ENCODE measurements at places on chromosomes 12 and 14.

- DNase-seq = no peak
Observed at GRCh38 chr14:71553779-71554178, 378.4 kb upstream of the RGS6 start.

GRCh38 chr14:64971943-64972791 is at the start of gene RAB15:
RAB15 (minus strand) TSS chr14:64972336; CDS start chr14:64972076, 260 bp downstream.
- no peak for DNase-seq

DNA sequence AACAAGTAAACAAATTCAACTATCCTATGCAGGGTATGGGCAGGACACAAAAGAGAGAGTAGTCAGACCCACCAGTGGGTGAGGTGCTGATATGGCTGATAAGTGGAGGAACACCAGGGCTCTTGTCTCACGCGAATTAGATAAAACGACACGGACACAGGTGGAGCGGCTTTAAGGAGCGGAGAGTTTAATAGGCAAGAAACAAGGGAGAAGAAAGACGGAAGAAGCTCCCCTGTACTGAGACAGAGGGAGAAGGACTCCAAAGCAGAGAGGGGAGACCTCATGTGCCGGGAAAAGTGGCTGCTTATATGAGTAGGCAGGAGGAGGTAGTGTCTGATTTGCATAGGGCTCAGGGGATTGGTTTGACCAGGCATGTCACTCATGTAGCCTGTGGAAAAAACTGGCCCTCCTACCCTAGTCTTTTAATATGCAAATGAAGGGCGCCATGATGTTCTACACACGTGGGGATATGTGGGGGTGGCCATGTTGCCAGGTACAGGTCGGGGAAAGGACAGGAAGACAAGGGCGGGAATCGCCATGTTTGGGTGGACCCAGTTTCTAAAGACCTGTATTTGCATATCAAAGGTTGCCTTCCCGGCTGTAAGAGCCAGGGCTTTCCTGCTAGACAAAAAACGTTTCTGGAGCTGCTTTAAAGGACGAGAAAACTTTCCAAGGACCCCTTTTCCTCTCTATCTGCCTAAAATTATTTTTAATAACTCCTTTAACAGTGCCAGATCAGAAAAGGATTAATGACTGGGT is 28.8 kb downstream of the RPGRIP1 start:
- peak; percentile 56 for DNase-seq

DNA sequence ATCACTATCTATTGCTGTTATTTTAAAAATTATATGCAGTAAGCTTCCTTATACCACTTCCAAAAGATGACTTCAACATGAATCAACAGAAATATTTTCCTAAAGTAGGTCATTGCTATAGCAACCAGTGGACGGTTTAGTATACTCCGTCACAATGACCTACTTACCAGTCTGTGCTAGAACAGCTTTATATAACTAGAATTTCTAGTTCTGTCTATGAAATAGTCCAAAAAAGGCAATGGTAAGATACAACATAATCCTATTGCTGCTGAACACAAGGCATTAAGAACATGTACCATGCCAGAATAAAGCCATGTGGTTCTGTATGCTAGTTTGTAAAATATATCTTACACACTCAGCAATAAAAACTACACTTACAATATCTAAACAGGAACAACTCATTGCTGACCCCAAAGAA is 40.7 kb upstream of the MTERF2 start:
- no peak for DNase-seq

- DNase-seq = no peak
Observed at GRCh38 chr12:27236498-27236897, 7.6 kb upstream of the STK38L start.

DNA sequence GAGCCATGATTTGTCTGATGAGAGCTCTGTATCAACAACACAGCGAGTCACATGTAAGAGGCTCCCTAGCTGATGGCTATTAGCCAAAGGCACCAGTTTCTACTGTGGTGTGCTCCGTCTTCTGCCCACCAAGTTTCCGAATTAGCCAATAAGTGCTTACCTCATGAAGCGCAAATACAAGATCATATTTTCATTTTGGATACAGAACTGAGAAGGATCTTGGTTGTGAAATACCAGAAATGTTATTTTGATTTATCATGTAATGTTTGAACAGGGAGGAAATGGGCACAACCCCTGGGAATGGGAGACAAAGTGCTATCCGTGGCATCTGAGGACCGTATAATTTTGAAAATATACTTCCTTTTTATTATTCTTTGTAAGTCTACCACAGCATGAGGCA is 234.3 kb downstream of the DACT1 start:
- DNase-seq = no peak

- no peak for DNase-seq
Observed at GRCh38 chr14:51139121-51139681, 44.3 kb upstream of the TRIM9 start.

DNA sequence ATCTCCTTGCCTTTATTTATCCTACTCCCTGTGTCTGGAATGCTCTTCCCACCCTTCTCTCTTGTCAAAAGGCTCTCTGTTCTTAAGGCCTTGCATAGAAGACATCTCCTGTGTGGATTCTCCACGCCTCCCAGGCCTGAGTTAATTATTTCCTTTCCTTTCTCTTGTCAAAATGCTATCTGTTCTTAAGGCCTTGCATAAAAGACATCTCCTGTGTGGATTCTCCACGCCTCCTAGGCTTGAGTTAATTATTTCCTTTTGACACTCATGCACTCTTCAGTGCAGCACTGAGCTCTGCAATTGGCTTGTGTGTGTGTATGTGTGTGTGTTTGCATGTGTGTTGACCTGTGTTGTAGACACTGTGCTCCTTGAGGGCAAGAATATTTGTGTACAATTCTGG is 52.1 kb upstream of the DCD start:
- no peak for DNase-seq

DNA sequence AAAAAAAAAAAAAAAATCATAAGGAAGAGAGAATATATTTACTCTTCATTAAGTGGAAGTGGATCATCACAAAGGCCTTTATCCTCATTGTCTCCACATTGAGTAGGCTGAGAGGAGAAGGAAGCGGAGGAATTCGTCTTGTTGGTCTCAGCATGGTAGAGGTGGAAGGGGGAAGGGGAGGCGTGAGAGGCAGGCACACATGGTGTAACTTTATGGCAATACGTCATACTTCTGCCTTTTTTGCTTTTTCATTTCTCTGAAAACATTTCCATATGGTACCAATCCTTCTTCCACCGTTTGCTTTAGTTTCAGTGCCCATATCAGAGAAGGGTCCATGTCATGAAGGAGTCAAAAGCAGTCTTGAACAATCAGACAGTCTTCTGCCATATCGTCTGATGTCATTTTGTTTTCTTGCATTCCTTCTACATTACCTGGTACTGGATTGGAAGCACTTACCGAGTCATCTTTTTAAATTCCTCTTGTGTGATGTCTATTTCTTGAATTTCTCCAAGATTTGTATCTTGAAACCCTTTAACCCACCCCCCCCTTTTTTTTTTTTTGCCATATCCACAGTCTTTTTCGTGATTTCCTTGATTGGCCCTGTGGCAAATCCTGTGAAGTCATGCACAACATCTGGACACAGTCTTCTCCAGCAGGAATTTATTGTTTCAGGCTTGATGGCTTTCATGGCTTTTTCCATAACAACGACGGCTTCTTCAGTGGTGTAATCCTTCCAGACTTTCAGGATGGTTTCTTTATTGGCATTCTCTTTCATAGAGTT is 8.9 kb downstream of the FUT8 start:
- DNase-seq = no peak

DNA sequence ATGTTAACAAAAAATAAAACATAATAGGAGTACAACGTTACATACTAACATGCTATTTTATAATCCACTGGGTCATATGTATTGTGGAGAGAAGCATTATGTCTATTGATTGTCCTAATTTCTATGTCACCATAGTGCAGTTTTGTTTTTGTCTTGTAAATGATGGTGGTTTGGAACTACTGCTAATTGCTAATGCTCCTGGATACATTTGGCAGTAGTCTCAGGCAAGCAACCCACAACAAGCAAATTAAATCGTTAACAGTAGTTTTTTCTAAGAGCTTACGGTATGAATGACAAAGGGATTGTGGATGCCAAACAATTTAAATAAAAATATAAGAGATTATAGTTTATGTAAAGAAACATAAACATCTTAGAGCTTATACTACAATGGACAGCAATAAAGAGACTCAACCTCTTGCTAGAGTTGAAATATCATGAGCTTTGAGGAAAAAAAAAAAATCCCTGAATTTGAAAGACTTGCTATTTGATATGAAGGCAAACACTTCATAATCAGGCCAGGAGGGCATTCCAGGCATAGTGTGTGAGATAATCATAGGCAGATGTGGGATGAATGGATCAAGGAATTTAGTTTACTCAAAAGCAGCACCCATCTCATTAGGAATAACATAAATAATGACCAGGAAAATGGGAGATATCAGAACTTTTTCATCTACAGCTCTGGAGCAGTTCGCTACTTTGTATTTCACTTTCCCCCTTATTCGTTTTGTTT is 181.3 kb downstream of the CCDC59 start:
- DNase-seq = no peak

- no peak for DNase-seq
Observed at GRCh38 chr14:36300337-36300736, 20.1 kb downstream of the MBIP start.

GRCh38 chr12:54251667-54252284 is 28.1 kb downstream of the CBX5 start:
- DNase-seq = no peak

GRCh38 chr14:61564618-61565091 is 130.7 kb upstream of the HIF1A start:
- DNase-seq = no peak

DNA sequence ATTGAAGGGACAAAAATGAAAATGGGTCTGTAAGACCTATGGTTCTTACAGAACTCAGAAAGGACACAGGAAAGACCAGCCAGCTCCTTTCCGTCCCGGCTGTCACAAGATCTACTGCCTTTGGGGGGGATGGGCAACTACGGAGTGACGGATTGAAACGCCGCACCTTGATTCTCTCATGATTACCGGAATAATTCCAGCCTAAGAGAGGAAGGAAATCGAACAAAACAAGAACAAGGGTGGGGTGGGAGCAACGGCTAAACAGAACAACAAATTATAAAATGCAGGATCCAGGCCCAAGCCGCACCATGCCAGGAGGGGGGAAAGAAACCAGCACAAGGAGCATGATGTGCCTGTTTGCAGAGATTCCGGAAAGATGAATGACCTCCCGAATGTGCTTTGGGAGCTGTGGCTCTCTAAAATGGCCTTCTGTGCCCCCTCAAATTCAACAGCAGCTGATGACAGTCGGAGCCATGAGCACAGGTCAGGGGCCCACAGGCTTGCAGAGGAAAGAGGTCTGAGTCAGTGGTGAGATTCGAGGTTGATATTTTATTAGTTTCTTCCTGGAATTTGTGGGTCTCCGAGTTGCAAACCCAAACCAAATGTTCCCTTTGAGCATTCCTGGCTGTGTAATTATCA is 72.1 kb downstream of the SPRING1 start:
- DNase-seq = no peak

GRCh38 chr14:45793081-45793480 is 540.1 kb upstream of the MIS18BP1 start:
- no peak for DNase-seq

GRCh38 chr12:56927281-56927680 is 6.9 kb downstream of the SDR9C7 start:
- DNase-seq = no peak

GRCh38 chr12:69935651-69936100 is 110.6 kb downstream of the MYRFL start:
- DNase-seq = no peak

DNA sequence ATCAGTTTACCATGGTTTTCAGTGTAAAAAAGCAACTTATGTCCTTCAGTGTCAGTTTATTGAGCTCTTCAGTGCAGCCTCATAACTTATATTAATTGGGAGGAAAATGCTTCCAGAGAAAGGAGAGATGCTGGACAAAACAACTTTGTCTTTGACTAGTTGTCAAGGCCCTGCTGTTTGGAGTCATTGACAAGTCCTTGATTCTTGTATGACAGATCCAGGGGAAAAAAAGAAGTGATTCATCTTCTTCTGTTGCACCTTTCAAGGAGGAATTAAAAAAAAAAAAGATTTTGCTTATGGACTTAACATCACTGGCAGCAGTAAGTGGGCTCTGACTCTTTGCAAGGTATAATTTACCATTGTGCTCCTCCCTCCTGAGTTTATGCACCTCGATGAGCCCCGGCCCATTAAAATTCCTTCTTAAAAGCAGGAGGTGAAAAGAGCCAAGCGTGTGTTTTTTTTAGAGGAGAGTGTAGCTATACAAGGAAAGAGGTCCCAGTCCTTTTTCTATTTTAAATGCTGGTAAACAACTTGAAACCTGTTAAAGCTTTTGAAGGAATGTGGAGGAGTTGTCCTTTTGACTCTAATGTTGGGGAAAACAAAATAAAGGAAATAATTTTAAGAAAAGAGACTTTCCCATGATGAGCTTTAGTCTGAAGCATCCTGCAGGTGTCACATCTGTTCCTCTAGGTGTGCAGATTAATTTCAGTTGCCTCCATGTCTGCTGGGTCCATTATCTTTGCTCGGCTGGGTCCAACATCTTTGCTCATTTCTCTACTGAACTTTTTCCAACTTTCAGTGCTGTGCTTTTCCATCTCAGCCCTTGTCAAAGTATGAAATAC is 431.6 kb downstream of the RAD51B start:
- DNase-seq = no peak

- no peak for DNase-seq
Observed at GRCh38 chr12:96606644-96607043, 117.3 kb downstream of the CFAP54 start.

DNA sequence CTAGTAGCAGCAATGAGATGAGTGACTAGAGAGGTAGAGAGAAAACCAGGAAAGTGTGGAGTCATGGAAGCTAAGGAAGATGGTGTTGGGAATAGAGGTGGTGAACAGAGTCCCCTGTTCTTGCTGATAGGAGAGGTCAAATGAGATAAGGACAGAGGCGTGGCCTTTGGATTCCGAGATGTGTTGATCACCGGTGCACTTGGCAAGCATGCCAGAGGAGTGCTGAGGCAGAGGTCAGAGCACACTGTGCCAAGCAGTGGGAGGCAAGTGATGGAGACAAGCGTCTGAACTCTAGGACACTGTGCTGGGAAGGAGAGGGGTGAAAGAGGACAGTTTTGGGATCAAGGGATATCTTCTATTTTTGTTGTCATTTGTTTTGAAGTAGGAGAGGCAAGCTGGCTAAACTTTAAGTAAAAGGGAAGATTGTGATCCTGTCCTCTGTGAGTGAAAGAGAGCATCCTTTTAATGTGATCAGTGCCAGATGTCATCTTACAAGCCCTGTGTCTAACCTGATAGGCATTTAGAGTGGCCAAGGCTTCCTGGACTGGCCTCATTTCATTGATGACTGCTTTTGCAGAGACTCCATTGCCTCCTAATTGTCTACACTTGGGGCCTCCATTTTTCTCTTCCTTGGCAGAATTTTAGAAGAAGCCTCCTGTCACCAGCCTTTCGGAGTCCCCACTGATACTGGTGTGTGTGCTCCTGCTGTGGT is 336.4 kb downstream of the CACNA1C start:
- DNase-seq = no peak

Measured in stimulated activated CD8-positive, alpha-beta memory T cell treated with anti-CD3 and anti-CD28 coated beads, Interleukin-7, amount 100 ng/mL, for 24 hours (primary cell).